ENCODE measurements at places on chromosomes 2 and 18.

DNA sequence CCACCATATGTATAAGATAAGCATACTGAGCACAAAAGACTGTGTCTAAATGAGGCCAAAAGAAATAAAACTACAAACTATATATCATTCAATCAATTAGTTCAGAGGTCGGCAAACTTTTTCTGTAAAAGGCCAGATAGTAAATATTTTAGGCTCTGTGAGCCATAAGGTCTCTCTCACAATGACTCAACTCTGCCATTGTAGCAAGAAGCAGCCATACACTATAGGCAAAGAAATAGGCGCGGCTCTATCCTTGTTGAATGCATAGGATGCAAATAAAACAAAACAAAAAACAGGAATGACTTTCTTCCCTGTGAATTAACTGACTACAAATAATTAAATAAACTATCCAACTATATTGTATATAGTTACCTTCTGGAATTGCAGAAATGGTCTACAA, 8.6 kb upstream of the CCDC88A start:
- no peak for DNase-seq

GRCh38 chr18:26956863-26957262, 91.4 kb upstream of the AQP4 start:
- DNase-seq, result no peak

- DNase-seq, result peak; percentile 66
Measured at GRCh38 chr2:160394153-160394552, 99.5 kb downstream of the RBMS1 start.

DNA sequence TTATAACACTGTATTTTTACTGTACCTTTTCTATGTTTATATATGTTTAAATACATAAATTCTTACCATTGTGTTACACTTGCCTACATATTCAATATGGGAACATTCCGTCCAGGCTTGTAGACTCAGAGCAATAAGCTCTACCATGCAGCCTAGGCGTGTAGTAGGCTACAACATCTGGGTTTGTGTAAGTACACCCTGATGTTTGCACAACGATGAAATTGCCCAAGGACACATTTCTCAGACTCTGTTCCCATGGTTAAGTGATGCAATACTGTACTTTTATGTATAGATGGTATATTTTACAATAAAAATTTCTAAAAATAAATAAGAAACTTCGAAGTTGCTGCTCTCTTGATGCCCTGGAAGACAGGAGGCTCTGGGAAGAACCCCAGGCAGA, 38.4 kb downstream of the YPEL5 start:
- DNase-seq, result no peak

DNA sequence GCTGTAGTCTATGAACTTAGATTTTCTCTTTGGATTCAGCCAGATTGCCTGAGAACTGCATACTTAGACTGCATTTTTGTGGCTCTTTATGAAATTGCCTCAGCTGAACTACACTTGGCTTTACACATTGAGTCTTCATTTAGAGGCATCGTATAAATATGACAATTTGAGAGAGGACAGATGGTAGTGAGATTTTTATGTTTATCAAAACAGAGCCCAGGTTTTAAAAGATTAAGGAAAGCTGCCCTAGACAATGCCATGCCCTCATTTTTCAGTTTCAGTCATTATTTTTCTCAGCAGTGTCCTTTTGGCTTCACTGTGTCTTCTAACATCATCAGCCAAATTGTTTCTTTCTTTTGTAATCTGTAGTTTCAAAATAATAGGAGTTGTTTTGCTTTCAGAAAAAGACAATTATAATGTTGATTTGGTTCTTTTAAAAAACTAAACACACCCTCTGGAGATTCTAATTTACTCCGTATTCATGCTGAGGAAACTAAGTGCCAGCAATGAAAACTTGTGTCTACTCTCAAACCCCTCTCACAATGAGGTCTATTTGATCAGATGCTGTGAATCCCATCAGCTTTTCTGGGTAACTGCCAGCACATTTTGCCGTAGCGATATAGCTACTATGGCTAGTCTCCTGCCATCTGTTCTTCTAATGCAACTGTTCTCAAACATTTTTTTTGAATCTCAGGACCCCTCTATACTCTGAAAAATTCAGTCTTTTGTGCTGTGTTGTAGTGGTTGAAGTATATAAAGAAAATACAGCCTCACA, 46.2 kb downstream of the TWSG1 start:
- no peak for DNase-seq

- no peak for DNase-seq
Measured at GRCh38 chr2:157866202-157866601, 9.9 kb downstream of the ACVR1 start.

GRCh38 chr2:241485172-241485911, 23.0 kb downstream of the STK25 start:
- DNase-seq, result no peak

- DNase-seq, result no peak
Measured at GRCh38 chr2:134273256-134273983, 19.5 kb downstream of the MGAT5 start.

GRCh38 chr2:64854773-64855237, 134.4 kb upstream of the SLC1A4 start:
- DNase-seq, result no peak

DNA sequence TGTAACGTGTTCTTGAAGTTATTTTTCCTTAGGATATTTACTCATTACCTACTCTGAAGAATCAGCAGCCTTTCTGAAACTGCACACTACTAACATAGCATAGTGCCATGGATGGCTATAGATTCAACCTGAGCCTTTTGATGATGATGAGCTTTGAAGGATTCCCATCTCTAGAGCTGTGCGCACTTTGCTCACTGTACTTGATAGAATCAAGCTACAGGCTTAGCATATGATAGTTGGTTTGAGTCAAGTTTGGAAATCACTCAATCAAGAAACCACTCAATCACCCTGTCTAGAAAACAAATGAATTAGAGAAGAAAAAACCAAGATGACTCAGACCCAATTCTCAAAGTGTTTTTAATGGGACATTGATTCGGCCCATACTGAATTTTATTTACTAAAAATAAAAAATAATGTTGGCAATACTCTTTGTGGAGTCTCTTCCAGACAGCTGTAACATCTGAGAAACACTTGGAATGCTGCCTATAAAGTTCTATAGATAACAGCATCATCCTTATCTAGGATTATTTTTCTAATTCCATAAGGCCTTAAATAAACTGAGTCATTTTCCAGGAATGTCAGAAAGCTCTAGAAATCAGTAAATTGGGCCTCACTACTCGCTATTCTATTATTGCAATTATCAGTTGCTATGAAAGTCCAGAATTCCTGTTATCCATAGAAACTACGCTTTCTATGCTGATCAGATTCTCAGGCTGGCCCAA, 259.0 kb upstream of the ERBB4 start:
- DNase-seq, result no peak

GRCh38 chr2:151691631-151692030, 42.6 kb downstream of the NEB start:
- no peak for DNase-seq

- DNase-seq, result no peak
Measured at GRCh38 chr18:23121133-23121532, 14.2 kb upstream of the CABLES1 start.

DNA sequence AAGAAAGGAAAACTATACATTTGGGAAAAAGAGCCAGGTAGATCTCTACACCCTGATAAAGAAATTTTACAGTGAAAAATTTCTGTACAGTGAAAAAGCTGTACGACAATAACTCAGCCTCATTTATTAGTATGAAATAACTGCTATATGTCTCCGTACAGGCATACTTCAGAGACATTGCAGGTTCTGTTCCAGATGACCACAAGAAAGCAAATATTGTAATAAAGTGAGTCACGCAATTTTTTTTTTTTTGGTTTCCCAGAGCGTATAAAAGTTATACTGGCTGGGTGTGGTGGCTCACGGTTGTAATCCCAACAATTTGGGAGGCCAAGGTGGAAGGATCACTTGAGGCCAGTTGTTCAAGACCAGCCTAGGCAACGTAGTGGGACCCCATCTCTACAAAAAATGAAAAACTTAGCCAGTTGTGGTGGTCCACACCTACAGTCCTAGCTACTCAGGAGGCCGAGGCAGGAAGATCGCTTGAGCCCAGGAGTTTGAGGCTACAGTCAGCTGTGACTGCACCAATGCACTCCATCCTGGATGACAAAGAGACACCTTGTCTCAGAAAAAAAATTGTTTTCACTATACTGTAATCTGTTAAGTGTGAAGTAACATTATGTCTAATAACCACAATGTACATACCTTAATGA, 28.2 kb upstream of the AMMECR1L start:
- no peak for DNase-seq

DNA sequence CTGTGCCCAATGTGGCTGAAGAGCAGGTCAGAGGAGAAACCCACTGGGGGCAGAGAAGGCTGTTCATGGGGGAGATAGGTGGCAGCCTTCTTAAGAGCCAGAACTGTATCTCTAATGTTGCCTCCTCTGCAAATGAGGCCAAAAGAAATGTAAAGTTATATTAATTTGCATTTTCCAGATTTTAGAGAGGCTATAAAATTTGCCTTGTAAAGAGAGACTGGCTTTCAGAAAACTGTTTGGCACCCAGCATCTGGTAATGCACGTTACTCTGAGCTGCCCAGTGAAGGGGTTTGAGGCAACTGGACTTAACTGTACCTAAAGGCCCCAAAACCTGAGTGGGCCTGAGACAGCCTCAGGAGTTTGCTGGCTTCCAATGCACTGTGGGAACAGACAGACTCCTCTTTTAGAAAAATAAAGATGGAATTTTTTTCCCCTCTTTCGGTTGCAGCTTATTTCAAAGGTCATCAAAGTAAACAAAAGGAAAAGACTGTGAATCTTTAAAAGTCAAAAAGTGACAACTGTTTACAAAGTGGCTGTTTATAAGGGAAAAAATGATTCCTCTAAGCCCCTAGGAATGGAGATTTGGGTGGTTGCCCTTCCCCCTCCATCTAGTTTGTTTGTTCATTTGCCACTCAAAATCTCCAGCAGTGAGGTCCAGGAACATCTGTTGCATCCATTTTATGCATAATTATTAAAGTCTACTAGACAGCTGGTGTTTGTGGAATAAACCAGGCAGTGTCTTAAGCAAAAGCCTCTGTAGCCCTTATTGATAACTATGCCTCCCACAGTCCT, 132.2 kb upstream of the ZFP36L2 start:
- no peak for DNase-seq

DNA sequence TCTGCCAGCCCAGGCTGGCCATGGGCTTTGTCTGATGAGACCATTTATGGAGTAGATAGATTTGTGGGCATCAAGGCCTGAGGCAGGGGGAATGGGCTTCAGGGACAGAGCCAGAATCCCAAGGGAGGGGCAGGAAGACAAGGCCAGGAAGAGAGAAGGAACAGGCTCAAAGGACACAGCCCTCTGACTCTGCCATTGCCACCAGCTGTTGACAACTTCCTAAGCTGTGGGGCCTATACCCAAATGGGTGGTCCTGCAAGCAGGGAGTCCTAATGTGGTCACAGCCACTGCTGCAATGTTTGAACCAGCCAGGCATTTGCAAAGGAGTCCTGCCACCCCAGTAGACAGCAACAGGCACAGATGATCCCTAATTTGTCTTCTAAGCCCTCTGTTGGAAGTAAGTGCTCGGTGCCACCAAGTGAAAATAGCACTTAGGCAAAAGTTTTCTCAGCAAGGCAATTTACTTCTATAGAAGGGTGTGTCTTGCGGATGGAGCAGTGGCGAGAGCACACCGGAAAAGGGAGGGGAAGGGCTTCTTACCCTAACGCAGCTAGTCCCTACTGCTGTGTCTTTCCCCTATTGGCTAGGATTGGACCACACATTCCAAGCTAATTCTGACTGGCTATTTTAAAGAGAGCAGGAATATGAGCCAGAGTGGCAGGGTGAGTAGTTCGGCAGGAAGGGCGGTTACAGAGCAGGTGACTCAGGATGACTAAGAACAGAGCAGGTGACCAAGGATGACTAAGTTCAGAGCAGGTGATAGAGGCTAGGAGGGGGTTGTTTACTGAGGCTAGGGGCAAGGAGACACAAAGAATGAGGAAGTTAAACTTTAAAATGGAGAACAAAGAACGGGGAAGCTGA, 47.2 kb downstream of the C1QL2 start:
- DNase-seq, result no peak

- DNase-seq, result no peak
Measured at GRCh38 chr2:50098242-50098641, 933.7 kb downstream of the NRXN1 start.

GRCh38 chr2:119641562-119642258, 37.3 kb upstream of the TMEM177 start:
- peak; percentile 73 for DNase-seq

DNA sequence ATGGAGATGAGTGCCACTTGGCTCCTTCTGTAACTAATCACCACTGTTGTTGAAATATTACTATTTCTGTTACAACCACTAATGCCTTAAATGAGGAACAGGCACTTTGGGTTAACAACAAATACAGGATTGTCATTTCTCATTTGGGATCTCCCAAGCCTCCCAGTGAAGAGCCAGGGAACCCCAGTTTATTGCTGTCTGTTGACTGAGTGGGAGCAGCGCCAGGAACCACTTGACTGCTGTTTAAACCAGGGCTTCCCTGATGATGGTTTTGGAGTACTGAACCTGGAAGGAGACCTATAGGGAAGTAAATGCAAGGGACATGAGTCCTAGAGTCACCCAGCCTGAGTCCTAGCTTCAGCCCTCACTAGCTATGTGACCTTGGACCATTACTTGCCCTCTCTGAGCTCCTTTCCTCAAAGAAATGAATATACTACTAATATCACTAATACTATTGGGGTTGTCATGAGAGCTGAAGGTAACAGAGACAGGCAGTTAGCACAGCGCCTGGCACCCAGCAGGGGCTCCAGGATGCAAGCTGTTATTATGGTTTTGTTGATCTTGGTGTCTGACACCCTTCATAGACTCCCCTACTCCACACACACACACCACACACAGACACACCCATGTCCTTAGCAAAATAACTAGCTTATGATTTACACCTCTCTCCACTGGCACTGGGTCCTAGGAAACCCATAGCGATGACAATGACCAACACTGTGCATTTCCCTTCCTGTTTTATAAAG, 104.2 kb upstream of the FZD7 start:
- DNase-seq, result no peak

GRCh38 chr18:9321017-9321452, 13.5 kb upstream of the TWSG1 start:
- no peak for DNase-seq

DNA sequence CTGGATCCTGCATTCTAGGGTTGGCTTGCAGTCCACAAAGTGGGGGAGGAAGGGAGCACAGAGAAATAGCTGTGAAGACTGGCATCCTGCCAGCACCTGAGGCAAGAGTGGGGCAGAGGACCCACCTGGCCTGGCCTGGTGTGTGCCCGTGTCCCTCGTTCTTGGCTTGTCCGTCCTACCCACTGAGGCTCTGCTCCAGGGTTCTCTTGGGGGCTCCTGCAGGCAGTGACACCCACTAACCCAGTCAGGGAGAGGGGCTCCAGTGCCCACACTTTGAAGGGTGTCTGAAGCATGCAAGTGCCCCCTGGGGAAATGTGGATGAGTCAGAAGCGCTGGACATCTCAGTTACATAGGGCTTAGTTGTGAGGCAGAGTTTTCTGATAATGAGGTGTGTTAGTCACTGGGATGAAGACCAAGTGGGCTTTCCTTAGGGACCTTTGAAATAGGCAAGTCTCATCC, 79.4 kb downstream of the SLC4A3 start:
- DNase-seq, result no peak

- no peak for DNase-seq
Measured at GRCh38 chr2:116979916-116980764, 834.4 kb upstream of the DDX18 start.
